ENCODE measurements at places on chromosomes 6 and 20.
A peak's percentile ranks its signal among the peaks of the same experiment; 100 is the strongest.

DNA sequence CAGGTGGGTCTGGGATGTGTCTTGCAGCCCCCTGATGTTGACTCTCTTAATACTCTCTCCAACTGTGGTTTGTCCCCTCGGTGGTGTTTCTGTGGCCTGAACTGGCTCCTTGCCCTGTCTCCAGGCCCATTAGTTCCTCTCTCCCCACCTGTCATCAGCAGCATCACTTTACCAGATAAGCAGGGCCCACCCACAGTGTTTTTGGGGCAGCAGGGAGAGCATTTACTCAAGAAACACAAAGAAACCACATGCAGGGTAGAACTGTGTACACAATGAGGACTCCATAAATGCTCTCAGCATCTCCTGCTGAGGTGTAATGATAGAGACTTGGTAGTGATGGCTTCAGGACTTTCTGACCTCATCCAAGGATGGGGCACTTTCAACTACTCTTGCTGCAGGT is 20.2 kb upstream of the MRPS18A start:
- DNase-seq, result no peak

DNA sequence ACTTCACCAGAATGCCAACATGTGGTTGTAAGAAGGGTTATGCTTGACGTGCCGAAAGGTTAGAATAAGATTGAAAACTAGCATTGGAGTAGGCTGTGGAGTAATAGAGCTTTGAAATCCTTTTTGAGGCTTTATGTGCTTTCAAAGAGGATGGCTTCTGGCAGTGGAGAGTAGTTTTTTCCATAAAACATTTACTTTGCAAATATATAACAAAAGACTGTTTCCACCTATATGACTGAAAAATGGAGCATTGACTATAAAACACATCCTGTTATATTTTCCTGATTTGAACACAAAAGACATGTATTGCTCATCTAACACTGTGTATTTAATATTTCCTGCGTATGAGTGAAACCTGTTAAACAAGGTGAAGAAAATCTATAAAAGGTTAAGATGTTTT is 38.8 kb downstream of the ZFAND3 start:
- no peak for DNase-seq

DNA sequence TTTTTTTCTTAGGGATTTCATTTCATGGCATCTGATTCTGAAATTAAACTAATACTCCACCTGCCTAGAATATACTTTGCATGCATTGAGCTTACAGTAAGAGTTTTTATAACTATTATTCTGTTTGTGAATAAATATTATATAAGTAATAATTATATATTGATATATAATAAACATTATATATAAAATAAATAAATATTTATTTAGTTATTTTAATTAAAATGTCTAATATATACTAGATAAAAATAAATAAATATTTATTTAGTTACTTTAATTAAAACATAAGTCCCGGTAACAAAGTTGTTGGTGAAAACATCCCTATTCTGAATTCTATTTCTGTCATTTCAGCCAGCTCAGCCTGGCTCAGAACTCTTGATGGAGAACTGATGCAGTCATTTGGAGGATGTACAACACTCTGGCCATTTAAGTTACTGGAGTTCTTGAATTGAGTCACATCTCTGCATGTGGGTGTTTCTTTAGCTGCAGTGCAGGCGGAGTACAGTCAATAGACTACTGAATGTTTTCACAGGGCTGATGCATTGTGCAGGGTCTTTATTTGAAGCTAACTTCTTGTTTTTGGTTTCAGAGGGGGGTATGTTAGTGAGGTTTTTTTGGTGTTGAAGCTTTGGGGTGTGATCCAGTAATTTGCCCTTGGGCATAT is 508.9 kb upstream of the ADGRB3 start:
- no peak for DNase-seq

GRCh38 chr20:44074252-44075151 is 112.5 kb downstream of the JPH2 start:
- DNase-seq, result peak; percentile 74

GRCh38 chr6:136526937-136527336 is 23.3 kb downstream of the MAP7 start:
- DNase-seq, result no peak

GRCh38 chr20:48919336-48919881 is 2.1 kb upstream of the ARFGEF2 start:
- DNase-seq, result no peak

- no peak for DNase-seq
These were observed 119.2 kb upstream of the LAMA2 start for GRCh38 chr6:128763599-128764300.

Data from EH (cell line).